ENCODE measurements at places on chromosomes 1 and 21. TPM values are rescaled to one million over a fixed set of nuclear protein-coding genes. Genes with fewer than 3 reads are reported as not detected.
A peak's percentile ranks its signal among the peaks of the same experiment; 100 is the strongest.

LGR6 gene
- total RNA-seq = not detected

- H3K36me3 ChIP-seq = no peaks in the 10 kb centered on the region
- no peak overlapping the region for H3K4me3 ChIP-seq
- H3K27me3 ChIP-seq = peaks cover 22% of the 10 kb centered on the region
Measured at GRCh38 chr1:184356891-184357290, 29.9 kb upstream of the C1orf21 start.

GRCh38 chr1:9278585-9279153, 14.0 kb upstream of the SPSB1 start:
- peaks cover 59% of the 10 kb centered on the region for H3K4me1 ChIP-seq
- no peak overlapping the region for H3K27ac ChIP-seq
- H3K4me3 ChIP-seq = peak overlapping the region; percentile 72

DNA sequence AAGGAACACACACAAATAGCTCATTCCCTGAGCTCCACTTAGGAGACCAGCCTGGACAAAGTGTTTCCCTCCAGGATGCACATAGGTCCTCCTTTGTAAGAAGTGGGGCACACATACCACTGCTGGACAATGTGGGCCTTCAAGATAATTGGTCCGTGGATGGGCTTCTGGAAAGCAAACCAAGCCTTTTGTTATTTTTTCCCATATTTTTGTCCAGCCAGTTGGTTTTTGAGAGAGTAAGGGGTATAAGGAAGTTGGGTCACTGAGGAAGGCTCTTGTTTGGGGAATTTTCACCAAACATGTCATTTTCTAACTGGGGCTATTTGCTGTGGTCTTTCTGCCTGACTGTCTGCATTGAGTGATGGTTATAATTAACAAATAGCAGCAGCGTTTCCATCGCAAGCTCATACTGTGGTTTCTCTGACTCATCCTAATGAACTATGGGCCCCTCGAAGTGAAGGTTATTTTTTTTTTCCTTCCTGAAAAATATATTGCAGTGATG, 306.3 kb upstream of the DUSP10 start:
- no peak overlapping the region for H3K4me3 ChIP-seq
- no peak overlapping the region for H3K27ac ChIP-seq
- H3K36me3 ChIP-seq = no peaks in the 10 kb centered on the region
- DNase-seq = no peak
- H3K27me3 ChIP-seq = no peaks in the 10 kb centered on the region
- peaks cover 4% of the 10 kb centered on the region for H3K4me1 ChIP-seq

DNA sequence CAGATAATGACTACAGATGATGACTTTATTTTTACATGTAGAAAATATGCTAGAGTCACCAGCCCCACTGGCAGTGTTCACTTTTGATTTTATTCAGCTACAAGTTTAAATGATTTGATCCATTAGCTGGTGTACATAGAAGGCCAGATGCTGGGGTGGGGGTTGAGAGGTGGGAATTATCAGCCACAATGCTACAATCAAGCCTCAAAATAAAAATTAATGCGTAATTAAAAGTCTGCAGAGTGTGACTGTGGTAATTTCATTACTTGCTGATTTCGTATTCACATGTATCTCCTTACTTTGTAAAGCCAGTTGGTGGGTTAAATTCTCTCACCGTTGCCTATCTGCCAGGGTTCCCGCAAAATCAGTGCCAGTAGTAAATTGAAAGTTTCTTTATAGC, 109.3 kb downstream of the GALNT2 start:
- H3K36me3 ChIP-seq = peaks cover 18% of the 10 kb centered on the region
- no peak overlapping the region for H3K4me3 ChIP-seq
- DNase-seq = no peak
- H3K27ac ChIP-seq = no peak overlapping the region

DNA sequence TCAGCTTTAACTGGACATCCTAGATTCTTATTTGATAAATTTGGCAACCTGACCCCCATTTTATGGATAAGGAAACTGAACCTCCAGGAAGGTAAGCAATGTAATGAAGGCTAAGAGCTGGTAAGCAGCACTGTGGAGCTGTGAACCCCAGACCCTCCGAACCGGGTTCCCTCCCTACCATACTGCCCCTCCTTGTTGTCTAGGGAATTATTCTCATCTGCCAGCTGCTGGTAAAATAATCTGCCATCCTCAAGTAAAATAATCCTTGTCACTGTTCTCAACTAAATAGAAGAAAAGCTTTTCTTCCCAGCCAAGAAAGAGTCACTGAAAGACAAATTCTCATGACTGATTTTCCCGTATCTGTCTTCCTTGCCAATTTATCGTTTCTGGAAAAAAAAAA, 55.8 kb upstream of the PRDX6 start:
- no peak overlapping the region for H3K27ac ChIP-seq
- H3K4me3 ChIP-seq = no peak overlapping the region
- peaks cover 5% of the 10 kb centered on the region for H3K4me1 ChIP-seq
- H3K27me3 ChIP-seq = no peaks in the 10 kb centered on the region
- DNase-seq = no peak

DNA sequence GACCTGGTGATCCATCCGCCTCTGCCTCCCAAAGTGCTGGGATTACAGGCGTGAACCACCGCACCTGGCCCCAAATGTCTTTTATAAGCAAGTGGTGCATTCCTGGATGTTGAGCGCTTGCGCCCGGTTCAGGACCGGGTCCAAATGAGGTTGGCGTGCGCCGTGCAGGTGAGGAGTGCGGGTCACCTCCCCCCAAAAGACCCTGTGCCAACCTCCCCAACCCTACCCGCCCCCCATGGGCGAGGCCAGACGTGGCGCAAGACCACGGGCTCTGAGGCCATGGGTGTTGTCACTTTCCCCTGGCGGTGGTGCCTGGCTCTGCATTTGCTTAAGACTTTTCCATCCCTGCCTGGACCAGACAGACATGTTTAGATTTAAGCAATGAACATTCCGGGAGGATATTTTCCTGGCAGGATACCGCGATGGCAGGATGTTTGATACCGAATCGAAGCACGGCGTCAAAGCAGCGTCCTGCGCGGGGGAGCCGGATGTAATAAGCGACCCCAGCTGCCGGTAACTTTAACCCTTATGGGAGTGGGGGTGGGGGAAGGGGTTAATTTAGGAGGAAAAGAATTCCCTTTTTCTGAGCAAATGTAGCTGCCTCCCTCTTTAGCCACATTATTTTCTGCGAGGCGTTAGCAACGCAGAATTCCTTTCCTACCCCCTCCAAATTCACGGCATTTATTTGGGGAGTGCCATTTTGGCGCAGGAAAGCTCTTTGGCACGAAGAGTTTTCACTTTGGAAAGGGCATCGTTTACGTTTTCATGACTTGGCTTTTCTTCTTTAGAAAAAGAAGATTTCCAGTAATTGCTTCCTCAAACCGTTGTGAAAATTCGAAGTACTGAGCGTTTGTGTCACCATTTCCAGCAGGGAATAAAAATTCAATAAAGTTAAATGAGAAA, 27.8 kb upstream of the RNF187 start:
- DNase-seq = peak; percentile 63
- peaks cover 2% of the 10 kb centered on the region for H3K27me3 ChIP-seq
- peaks cover 7% of the 10 kb centered on the region for H3K36me3 ChIP-seq
- H3K27ac ChIP-seq = peak overlapping the region; percentile 100
- peaks cover 63% of the 10 kb centered on the region for H3K4me1 ChIP-seq
